Mesothelial cell of epicardium (in vitro differentiated cells): ENCODE measurements at places on chromosomes 1 and 21. TPM values are rescaled to one million over a fixed set of nuclear protein-coding genes. Genes with fewer than 3 reads are reported as not detected.

DNA sequence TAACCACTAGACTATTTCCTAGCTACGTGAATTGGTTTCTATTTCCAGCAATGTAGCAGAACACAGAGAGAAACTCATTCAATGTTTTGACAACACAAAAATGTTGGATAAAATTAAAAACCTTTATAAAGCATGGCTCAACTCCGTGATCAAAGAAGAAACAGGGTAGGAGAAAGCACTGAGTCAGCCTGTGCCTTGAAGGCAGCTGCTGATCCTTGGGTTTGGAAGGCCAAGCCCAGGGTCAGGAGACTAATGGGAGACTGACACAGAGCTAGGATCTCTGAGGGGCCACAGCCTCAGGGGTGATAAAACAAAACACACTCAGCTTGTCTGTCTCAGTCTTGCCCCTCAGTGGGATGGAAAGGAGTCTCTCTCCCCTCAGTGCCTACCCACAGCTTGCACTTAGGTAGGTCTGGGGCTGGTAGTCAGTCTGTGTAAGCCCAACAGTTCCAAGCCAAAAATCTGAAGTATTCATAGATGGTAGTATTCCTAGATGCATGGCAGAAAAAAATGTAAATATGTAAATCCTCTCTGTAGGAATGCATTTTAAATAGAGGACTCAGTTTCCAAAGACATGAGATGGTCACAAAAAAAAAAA, 53.3 kb downstream of the B3GALNT2 start:
- no peak overlapping the region for H3K27ac ChIP-seq
- DNase-seq, result no peak
- peaks cover 30% of the 10 kb centered on the region for H3K36me3 ChIP-seq
- H3K27me3 ChIP-seq, result no peaks in the 10 kb centered on the region
- no peaks in the 10 kb centered on the region for H3K4me1 ChIP-seq

DNA sequence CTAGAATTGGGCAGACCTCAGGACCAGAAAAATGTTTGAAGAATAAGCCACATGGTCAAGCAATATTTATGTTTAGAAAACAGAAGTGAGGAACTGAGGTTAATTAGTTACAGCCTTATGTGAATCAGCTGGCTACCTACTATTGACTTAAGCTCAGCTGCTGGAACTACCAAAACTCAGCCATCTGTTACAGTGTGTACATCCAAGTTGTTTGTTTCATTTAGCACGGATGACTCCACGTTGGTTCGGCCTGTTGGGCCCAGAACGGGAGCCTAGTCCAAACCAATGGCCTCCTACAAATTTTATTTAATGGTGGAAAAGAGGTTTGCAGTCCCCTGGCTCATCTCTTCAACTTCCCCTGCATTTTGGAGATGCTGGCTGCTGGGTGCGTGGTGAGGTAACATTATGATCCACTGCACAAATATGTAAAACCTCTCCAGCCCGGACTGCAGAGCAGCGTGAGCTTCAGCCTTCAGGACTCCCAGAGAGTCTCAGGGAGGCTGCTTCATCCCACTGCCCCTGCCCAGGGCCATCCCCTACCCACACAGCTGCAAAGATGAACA, 143.4 kb downstream of the ZZZ3 start:
- no peak overlapping the region for H3K27ac ChIP-seq
- no peaks in the 10 kb centered on the region for H3K4me1 ChIP-seq
- H3K27me3 ChIP-seq, result no peaks in the 10 kb centered on the region
- H3K36me3 ChIP-seq, result no peaks in the 10 kb centered on the region

Gene ZSWIM5
- 2.0 to 2.5 TPM (median 2.4 TPM) in 3 replicates for total RNA-seq

Gene IFI16
- total RNA-seq, result 83.8 to 87.3 TPM (median 83.9 TPM) in 3 replicates

Gene ALX3
- 127 to 136 TPM (median 132 TPM) in 3 replicates for total RNA-seq

DNA sequence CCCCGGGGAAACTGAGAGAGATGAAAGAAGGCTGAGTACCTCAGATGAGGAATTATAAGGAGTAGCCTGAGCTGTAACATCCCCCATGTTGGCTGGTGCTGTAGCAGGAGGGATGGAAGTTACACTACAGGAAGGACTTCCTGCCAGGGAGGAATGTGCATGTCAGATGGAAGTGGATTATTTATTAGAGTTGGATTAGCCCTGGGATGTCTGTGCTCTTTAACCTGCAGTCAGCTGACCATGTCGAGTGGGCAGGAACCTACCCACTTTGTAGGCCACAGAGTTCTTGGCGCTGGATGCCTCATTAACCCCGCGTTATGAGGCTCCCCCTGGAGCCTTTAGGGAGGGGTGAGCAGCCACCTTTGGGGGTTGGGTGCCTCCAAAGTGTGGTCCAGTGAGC, 757 bp upstream of the SEMA4A start:
- peaks cover 34% of the 10 kb centered on the region for H3K4me1 ChIP-seq
- H3K36me3 ChIP-seq, result no peaks in the 10 kb centered on the region
- no peak overlapping the region for H3K4me3 ChIP-seq
- H3K27me3 ChIP-seq, result peaks cover 19% of the 10 kb centered on the region
- DNase-seq, result no peak

DNA sequence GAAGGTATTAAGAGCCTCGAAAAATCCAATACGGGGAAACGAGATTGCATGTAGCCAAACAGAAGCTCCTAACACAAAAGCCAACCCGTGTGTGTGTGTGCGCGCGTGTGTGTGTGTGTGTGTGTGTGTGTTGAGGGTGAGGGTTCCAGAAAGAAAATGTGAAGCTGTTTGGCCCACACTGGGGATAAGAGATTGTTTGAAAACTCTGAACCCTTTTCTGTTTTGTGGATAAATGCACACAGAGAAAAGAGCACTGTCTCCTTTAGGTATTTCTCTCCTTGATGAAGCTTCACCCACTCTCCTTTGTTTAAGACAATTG, 1.9 kb downstream of the WLS start:
- no peak for DNase-seq
- no peaks in the 10 kb centered on the region for H3K27me3 ChIP-seq
- H3K36me3 ChIP-seq, result peaks cover 5% of the 10 kb centered on the region
- peak overlapping the region; percentile 93 for H3K4me3 ChIP-seq

Gene GPX7
- total RNA-seq, result 57.7 to 62.6 TPM (median 61.8 TPM) in 3 replicates

GRCh38 chr1:83734420-83734819, 264.5 kb downstream of the TTLL7 start:
- no peak for DNase-seq
- no peak overlapping the region for H3K4me3 ChIP-seq
- H3K27me3 ChIP-seq, result no peaks in the 10 kb centered on the region
- H3K36me3 ChIP-seq, result no peaks in the 10 kb centered on the region

Gene BRINP3
- 0.09 to 0.25 TPM (median 0.22 TPM) in 3 replicates for total RNA-seq

DNA sequence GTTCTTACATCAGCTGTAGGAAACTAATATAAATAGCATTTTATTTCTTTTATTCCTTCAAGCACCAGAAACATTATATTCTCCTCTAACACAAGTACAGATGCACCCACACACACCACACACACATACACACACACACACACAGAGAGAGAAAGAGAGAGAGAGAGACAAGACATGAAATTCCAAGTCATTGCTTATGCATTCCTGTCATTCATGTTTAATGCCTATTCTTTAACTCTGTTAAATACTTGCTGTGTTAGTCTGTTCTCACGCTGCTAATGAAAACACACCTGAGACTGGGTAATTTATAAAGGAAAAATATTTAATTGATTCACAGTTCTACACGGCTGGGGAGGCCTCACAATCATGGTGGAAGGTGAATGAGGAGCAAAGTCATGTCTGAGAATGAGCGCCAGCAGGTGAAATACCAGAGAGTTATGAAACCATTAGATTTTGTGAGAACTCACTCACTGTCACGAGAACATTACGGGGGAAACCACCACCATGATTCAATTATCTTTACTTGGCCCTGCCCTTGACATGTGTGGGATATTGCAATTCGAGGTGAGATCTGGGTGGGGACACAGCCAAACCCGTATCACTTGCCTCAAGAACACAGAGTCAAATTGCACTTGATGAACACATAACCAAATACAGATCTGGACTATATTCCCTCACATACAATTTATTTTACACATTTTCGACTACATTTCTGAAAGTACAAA, 1058.1 kb upstream of the TMPRSS15 start:
- no peak for DNase-seq
- no peaks in the 10 kb centered on the region for H3K27me3 ChIP-seq
- H3K36me3 ChIP-seq, result no peaks in the 10 kb centered on the region
- H3K4me3 ChIP-seq, result no peak overlapping the region

DNA sequence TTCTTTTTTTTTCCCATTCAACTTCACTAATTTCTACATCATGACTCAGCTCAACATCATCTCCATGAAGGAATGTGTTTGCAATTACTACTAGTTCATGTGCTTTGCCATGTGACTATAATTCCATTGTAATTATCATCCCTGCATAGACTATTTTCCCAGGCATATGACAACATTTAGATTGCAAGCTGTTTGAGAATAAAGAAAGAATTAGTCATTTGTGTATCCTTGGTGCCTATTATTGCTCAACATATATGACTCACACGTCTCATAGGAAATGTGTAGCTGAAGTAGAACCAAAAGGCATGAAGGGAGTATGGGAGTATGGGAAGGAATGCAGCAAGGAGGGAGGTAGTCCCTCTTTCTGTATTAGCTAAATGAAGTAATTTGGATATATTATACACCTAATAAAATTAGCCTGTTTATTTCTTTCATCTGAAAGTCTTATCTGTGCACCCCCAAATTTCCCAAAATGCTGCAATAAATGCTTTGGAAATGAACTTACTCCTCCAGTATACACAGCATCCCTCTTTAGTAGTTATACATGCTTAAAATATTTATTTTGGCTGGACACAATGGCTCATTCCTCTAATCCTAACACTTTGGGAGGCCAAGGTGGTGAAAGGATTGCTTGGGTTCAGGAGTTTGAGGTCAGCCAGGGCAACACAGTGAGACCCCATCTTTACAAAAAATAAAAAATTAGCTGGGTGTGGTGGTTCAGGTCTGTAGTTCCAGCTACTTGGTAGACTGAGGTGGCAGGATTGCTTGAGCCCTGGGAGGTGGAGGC, 316.9 kb upstream of the ADGRL4 start:
- DNase-seq, result no peak
- peaks cover 5% of the 10 kb centered on the region for H3K36me3 ChIP-seq
- no peaks in the 10 kb centered on the region for H3K27me3 ChIP-seq
- H3K4me3 ChIP-seq, result no peak overlapping the region
- no peak overlapping the region for H3K27ac ChIP-seq

GRCh38 chr1:243216741-243217140, 38.3 kb downstream of the CEP170 start:
- H3K36me3 ChIP-seq, result peaks cover 42% of the 10 kb centered on the region
- no peak for DNase-seq
- no peak overlapping the region for H3K27ac ChIP-seq
- H3K4me3 ChIP-seq, result no peak overlapping the region
- peaks cover 8% of the 10 kb centered on the region for H3K4me1 ChIP-seq

DNA sequence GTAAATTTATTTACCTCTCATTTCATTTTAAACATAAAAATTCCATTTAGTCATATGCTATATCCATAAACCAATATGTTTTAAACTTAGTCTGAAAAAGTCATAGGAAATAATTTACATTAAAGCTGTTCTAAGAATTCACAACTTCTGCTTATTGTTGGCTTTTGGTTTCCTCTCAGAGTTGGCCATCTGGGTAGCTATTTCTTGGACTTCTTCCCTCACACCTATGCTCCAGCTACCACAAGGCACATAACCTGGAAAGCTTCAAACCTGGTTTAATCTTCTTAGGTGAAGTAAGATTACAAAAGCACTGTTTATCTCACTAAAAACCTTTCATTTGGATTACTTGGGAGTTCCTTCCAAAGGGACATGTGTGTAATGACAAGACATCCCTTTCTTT, 29.8 kb downstream of the RBM11 start:
- H3K27ac ChIP-seq, result no peak overlapping the region
- no peaks in the 10 kb centered on the region for H3K36me3 ChIP-seq
- no peak for DNase-seq
- peaks cover 13% of the 10 kb centered on the region for H3K4me1 ChIP-seq
- no peak overlapping the region for H3K4me3 ChIP-seq
- no peaks in the 10 kb centered on the region for H3K27me3 ChIP-seq

DNA sequence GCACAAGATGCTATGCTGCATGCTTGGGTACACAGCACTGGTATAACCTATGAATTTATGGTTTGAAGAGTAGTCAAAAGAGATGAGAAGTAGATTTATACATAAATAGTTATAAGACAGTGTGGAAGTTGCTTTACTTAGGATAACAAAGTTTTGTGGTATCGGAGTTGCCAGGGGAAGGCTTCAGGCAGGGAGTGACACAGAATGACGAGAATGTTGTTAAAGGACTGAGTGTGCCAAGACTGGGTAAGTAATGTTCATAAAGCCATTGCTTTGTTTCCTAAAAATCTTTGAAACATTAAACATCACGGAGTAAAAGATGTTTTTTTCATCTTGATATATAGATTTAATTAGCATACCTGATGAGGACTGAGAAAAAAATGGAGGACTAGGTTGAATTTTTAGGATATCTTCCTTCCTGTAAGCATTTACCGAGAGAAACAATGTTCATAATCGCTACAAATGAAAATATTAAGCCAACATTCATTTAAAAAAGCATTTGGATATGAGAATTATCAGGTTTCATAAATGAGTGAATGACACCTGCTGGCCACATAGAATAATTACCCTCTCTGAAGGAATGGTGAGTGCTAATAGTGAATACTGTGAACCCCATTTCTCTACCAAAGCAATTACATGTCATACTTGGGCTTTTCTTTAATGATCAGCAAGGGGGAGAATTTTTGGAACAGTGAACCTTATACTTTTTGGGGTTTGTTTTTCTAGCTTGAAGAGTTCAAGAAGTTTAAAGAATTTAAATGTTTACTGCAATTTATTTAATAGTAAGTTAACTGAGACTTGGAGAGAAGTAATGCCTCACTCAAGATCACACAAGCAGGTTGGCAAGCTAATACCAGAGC, 28.4 kb downstream of the EXTL2 start:
- no peak overlapping the region for H3K4me3 ChIP-seq
- H3K36me3 ChIP-seq, result no peaks in the 10 kb centered on the region
- no peaks in the 10 kb centered on the region for H3K27me3 ChIP-seq
- H3K27ac ChIP-seq, result no peak overlapping the region
- H3K4me1 ChIP-seq, result no peaks in the 10 kb centered on the region

- no peaks in the 10 kb centered on the region for H3K27me3 ChIP-seq
- H3K4me1 ChIP-seq, result no peaks in the 10 kb centered on the region
- H3K36me3 ChIP-seq, result peaks cover 31% of the 10 kb centered on the region
- peak within 1 kb of the TSS; percentile 81 for H3K4me3 ChIP-seq
- peak; percentile 70 for DNase-seq
These were observed at the start of gene DNAH14 for GRCh38 chr1:224929335-224930237. Gene DNAH14, plus strand, starts transcription at chr1:224929675. Its CDS starts 23,028 bp downstream, at chr1:224952703.

Gene TFAP2E
- total RNA-seq, result 2.0 to 2.9 TPM (median 2.4 TPM) in 3 replicates

GRCh38 chr1:157292809-157293564, 154.8 kb upstream of the ETV3 start:
- no peaks in the 10 kb centered on the region for H3K36me3 ChIP-seq
- H3K4me1 ChIP-seq, result peaks cover 10% of the 10 kb centered on the region
- no peak overlapping the region for H3K4me3 ChIP-seq
- H3K27me3 ChIP-seq, result peaks cover 6% of the 10 kb centered on the region

DNA sequence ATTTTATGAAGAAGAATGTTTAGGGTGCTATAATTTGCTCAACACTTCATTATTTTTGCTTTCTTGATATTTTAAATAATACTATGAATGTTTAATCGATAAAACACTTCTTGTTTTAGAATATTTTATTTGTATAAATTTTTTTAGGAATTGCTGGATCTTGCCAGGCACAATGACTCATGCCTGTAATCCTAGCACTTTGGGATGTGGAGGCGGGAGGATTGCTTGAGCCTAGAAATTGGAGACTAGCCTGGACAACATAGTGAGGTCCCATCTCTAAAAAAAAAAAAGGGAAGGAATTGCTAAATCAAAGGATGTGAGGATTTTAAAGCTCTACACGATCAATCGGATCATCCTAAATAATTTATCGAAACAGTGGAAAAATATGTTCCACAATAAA, 17.6 kb downstream of the RNF11 start:
- no peaks in the 10 kb centered on the region for H3K27me3 ChIP-seq
- no peak overlapping the region for H3K27ac ChIP-seq
- no peaks in the 10 kb centered on the region for H3K4me1 ChIP-seq
- no peak for DNase-seq
- H3K4me3 ChIP-seq, result no peak overlapping the region
